ENCODE measurements at places on chromosomes 6 and 20.

DNA sequence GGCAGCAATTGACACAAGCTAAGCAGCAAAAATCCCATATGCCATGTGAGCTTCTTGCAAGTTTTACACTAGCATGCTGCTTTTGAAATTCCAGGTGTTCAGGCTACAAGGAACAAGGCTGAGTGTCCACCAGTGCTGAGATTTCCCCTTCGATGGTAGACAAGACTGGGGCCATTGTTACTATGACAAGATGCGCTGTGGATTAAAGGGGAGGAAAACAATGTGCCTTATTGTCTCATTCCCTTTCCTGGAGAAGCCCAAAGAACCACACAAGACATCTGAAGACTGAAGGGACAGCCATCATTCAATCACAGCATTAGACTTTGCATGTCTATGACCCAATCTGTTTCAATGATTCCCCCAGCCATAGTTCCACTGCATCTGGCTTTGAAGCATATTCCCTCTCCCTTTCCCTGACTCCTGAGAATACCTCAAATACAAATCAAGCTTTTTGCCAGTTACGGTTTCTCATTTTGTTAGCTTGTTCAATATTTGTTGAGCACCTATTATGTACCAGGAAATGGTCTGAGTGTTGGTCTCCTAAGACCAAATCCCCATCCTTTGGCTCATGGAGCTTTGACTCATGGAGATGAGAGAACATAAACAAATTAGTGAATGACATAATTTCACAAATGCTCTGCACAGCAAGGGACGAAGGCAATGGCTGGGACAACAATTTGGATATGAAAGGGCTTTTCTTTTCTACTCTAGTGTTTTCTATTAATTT is 23.4 kb upstream of the SCGN start:
- no peak for DNase-seq

DNA sequence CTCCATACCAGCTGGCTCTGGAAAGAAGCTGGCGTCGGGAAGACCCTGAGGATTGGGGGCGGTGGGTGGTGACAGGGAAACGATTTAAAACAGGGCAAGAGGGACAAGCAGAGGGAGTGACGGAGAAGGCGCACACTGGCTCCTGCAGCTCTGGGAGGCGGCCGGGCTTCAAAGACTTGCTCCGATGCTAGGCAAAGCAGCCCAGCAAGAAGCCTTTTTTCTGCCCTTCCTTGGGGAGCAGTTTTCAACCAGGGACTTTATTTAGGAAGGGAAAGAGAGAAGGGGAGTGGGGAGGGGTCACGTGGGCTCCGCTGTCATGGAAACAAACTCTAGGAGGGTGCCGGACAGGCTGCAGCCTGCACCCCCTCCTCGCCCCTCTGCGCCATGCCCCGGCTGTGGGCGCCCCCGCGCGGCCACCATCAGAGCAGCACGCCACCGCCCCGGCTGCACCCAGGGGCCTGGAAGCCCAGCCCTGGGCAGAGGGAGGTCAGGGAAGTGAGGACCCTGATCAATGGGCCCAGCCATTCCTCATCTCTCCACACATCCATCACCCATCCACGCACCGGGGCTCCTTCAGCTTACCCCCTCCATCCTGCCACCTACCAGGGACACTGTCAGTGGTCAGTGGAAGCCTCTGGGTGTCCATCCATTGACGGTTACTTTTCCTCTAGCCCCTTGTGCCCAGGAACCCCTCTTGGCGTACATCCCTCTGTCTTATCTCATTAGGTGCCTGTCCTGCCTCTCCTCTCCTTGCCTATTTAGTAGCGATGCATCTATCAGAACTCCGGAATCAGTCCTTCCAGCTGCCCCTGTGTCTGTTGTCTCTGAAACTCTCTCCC is 66.6 kb upstream of the CCDC167 start:
- DNase-seq, result no peak

DNA sequence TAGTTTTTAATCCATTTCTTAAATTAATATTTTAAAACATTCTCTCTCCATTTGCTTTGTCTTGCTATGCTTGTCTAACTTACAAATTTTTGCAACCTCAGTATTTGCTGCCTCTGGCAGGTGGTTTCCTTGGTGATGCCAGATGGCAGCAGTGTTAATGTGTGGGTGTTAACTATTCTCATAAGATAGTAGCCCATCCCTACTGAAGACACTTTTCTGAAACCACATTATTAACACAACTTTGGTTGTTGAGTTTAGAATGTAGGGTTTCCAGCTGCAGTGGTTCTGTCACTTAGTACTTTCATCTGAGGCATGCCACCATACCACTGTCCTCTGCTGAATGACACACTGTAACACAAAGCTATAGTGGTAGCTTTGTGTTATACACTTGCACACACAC is 75.1 kb downstream of the MYO6 start:
- DNase-seq, result no peak

DNA sequence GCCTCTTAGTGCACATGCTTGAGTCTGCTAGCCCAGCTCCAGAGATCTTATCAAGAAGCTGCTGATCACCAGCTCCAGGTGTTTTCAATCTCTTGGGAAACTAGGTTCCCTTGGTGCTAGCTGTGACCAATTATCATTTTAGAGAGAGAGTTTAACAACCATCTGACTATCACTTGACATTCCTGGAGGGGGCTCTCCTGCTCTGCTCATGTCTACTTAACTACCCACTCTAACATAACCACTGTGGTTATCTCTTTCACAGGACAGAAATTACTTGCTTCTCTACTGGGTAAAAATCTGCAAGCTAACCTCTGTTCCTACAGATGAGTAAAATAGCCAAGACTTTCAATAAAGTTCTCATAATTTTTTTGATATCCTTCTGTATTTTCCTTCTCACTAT is 823.4 kb upstream of the GJE1 start:
- DNase-seq, result no peak

GRCh38 chr20:38196592-38196991 is 31.5 kb upstream of the TGM2 start:
- no peak for DNase-seq

- DNase-seq, result no peak
These were observed 307.1 kb upstream of the FLRT3 start for GRCh38 chr20:14644306-14645097.

DNA sequence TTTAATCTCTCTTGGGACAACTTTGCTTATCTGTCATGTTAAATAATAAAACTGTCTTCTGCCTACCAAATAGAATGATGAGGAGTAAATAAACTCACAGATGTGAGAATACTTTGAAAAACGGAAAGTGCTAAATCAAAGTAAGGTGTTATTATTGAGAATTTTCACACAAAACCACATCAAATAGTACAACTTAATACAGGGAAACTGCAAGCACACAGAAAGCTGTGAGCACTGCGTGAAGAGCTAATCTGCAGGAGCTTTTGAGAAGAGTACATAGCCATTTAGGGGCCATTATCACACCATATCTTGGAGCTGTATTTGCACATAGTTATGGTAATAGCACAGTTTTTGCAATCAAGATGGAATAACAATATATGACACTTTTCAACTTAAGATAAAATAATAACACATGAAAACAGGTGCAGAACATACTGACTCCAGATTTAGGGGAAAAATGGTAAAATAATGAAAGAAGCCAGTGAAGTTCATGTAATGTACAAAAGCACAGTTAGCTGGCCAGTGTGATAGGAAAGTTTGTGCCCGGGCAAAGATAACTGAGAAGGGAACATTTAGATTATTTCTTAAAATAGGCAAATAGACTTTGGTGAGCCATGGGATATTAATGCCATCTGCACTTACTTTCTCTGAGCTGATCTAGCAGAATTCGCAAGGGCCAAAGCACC is 398.5 kb upstream of the PLCB4 start:
- DNase-seq, result no peak

- DNase-seq, result no peak
These were observed 9.5 kb upstream of the FKBPL start for GRCh38 chr6:32139590-32139989.

- no peak for DNase-seq
These were observed 156.7 kb downstream of the SYCP2 start for GRCh38 chr20:59776626-59777330.

GRCh38 chr6:86756640-86757229 is 180.6 kb upstream of the HTR1E start:
- no peak for DNase-seq

- no peak for DNase-seq
These were observed 107.7 kb upstream of the SCP2D1 start for GRCh38 chr20:18705910-18706309.

DNA sequence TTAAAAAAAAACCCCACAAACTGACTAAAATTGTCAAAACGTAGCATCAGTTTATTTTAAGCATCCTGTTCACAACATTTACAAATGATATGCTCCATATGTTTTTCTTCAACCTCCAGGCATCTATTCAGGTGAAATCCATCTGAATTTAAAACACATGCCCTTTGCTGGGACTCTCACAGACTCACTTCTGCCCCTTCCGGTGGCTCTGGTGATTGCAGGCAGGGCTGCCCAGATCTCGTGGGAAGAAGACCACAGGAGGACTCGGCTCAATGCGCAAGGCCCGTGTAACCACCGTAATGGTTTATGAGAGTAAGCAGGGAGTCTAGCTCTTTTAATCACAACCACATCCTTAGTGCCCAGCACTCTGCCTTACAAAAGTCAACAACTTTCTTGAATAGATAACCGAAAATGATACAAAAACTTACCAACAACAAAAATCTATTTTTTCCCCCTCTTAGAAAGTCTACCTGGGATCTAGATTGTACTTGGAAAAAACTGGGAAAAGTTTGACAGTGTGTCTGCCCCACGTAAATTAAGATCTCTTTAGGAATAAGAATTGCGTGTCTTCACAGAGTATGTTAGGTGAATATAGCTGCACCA is 139.1 kb downstream of the KIF16B start:
- no peak for DNase-seq

- DNase-seq, result no peak
These were observed 4.4 kb downstream of the STX16 start for GRCh38 chr20:58655328-58656107.

- DNase-seq, result no peak
These were observed at the start of gene FILIP1 for GRCh38 chr6:75493400-75494064. Gene FILIP1, minus strand, starts transcription at chr6:75493800. Its CDS starts 78,828 bp downstream, at chr6:75414972.

DNA sequence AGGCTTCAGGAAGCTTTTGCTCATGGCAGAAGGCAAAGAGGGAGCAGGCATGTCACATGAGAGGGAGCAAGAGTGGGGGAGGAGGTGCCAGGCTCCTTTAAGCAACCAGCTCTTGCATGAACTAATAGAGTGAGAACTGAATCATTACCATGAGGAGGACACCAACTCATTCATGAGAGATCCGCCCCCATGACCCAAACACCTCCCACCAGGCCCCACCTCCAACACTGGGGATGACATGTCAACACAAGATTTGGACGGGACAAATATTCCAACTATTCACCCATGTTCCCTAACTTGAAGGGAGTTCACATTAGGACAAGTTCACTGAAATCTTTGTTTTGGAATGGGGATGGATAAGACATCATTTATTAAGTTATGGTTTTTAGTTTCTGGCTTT is 155.2 kb upstream of the ESR1 start:
- DNase-seq, result no peak

- DNase-seq, result no peak
These were observed 88.9 kb downstream of the PERP start for GRCh38 chr6:138018297-138018696.

GRCh38 chr6:94414041-94414440 is 994.7 kb upstream of the EPHA7 start:
- no peak for DNase-seq

- no peak for DNase-seq
These were observed 48.4 kb downstream of the LYRM2 start for GRCh38 chr6:89590133-89590532.

DNA sequence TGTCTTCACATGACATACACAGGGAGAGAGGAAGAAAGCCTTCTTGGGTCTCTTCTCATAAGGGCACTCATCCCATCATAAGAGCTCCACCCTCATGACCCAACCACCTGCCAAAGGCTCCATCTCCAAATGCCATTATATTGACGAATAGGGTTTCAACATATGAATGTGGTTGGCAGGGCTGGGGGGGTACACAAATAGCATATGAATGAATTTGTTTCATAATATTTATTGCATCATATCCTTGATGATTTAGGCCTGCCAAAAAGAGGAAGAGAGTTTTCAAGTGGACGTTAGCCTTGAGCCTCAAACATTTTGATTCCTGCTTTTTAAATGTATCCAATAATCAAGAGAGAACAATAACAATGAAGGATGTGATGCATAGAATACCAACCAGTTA is 26.2 kb upstream of the OPRM1 start:
- DNase-seq, result no peak

All from cortex of kidney (tissue), 1 donor.